NCI-H460 (cell line): ENCODE measurements at places on chromosomes 3 and 15. TPM values are rescaled to one million over a fixed set of nuclear protein-coding genes. Genes with fewer than 3 reads are reported as not detected.

The OR5K2 gene
- total RNA-seq: not detected in 2 replicates

The CORO2B gene
- total RNA-seq: not detected in 2 replicates

The CCR1 gene
- total RNA-seq: 0.12 TPM in 2 replicates

The TGM5 gene
- total RNA-seq: not detected in 2 replicates

The KAT2B gene
- 5.5 and 6.7 TPM in 2 replicates for total RNA-seq

The FETUB gene
- not detected in 2 replicates for total RNA-seq

The ACOX2 gene
- total RNA-seq: 9.3 and 11.5 TPM in 2 replicates

The SAMD7 gene
- not detected in 2 replicates for total RNA-seq

The ACVR2B gene
- total RNA-seq: 5.1 and 6.3 TPM in 2 replicates

- no peak for DNase-seq
Measured at GRCh38 chr3:195263925-195264600, 6.9 kb downstream of the XXYLT1 start.

- no peak for DNase-seq
Measured at GRCh38 chr3:179020112-179020511, 51.5 kb downstream of the ZMAT3 start.

- no peak for DNase-seq
Measured at GRCh38 chr15:66388043-66388363, 1.3 kb downstream of the MAP2K1 start.

- DNase-seq: no peak
Measured at GRCh38 chr3:37014620-37015019, 21.3 kb downstream of the MLH1 start.

GRCh38 chr3:187926620-187927019 is 181.4 kb upstream of the BCL6 start:
- no peak for DNase-seq

DNA sequence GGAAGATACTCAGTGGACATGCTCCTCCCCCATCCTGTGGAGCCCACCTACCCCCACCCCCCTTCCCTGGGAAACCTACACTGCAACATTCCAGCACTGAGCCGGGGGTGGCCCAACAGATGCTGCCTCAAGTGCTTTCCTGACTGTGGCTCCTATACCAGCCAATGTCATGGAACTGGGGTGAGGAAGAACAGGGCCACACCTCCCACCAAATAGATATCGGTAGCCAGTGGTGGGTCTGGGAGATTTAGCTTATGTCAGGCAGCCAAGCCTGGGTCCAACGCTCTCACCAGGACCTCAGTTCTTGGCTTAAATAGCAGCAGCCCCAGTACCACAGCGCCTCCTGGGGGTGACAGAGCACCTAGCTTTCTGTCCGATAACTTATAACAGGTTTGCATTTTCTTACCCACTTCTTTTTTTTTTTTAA is 30.3 kb downstream of the CDC25A start:
- DNase-seq: peak; percentile 26

DNA sequence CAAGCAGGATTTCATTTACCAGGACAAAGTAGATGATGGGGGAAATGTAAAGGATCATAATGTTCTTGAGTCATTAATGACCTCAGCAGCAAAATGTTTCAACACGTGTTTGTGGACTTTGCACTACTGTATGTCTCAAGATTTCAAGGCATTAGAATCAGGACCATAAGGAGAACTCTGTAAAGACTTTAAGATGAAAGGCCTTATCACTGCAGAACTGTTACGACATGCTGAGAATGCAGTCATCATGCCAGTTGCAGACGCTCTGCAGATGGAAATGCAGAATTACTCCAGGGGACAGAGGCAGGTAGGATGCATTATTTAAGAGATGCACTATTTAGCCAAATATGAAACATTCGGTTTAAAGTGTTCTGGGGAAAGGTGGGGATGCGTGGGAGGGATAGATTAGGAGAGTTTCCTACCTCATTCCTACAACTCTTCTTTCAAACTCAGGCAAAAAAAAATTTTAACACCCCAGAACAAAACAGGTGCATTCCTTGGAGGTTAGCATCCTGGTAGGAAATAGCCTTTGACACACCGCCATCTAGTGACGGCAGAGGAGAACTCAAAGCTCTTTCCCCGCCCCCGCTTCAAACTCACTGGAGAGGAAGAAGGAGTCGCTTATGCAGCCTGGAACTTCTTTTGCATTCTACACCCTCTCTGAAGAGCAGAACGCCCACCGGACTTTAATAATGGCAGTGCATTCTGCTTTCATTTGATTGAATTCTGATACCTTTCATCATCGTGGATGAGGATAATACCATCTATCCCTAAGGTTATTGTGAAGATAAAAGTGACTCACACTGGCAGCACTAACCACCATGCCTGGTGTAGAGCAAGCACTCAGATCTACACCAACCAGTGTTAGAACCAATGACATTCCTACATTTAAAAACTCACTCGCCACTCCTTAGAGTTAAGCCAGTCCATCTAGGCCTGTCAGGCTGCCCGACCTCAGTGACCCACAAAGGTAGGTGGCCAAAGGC is 43.1 kb upstream of the TOPAZ1 start:
- peak; percentile 53 for DNase-seq

- no peak for DNase-seq
Measured at GRCh38 chr3:31255007-31255581, 277.6 kb upstream of the STT3B start.

GRCh38 chr3:36221975-36222374 is 158.3 kb upstream of the STAC start:
- no peak for DNase-seq
